Fibroblast of the conjunctiva (primary cell): ENCODE measurements at places on chromosomes 3 and 15.

DNA sequence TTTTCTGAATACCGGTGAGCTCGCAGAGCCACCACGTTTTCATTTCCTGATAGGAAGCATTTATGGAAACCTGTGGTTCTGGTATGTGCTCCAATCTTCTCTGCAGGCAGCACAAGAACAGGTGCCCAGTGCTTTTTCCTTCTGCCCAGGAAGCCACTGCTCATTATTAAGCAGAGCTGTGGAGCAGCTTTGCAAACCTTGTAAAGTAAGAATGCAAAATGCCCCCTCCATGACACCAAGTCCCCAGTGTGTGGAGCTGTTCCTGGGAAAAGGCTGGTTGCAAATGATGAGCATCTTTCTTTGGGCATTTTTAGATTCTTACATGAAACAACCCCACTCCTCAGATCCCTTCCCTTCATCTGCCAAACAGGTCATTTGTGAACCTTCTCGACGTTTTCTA lies 65.7 kb upstream of the MRPL3 start:
- no peak for DNase-seq

DNA sequence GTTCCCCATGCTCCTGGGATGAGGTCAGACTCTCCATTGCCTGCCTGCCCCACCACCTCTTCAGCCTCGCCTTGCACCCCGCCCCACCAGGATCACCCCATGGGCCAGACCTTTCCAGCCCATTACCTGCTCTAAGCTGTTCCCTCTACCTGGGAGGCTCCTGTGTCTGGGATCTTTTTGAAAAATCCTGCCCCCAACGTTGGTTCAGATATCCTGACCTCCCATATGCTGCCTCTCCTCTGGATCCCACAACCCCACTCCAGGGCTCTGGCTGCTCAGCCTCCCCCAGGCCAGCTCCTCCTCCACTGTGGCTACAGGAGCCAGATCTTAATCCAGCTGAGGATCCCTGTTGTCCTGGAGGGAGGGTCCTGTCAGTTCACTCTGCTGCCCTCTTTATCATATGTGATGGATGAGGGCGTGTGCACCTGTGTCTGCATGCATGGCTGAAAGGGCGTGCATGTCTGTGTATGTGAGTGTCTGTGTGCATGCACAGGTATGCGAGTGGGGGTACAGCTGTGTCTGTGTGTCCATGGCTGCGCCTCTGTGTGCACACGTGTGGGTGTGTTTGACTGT lies 21.7 kb upstream of the ALAS1 start:
- DNase-seq, result no peak

- DNase-seq, result no peak
These were observed 224.5 kb downstream of the XXYLT1 start for GRCh38 chr3:195046441-195046840.

- DNase-seq, result no peak
These were observed 375.0 kb downstream of the WDR72 start for GRCh38 chr15:53384417-53384816.
